ENCODE measurements at places on chromosomes 7 and 10. TPM values are rescaled to one million over a fixed set of nuclear protein-coding genes. Genes with fewer than 3 reads are reported as not detected.
A peak's percentile ranks its signal among the peaks of the same experiment; 100 is the strongest.

- no peak for DNase-seq
These were observed 6.4 kb downstream of the DPY19L1 start for GRCh38 chr7:35030848-35031247.

GRCh38 chr10:6461961-6462360 is 118.1 kb downstream of the PRKCQ start:
- DNase-seq = peak; percentile 29

DNA sequence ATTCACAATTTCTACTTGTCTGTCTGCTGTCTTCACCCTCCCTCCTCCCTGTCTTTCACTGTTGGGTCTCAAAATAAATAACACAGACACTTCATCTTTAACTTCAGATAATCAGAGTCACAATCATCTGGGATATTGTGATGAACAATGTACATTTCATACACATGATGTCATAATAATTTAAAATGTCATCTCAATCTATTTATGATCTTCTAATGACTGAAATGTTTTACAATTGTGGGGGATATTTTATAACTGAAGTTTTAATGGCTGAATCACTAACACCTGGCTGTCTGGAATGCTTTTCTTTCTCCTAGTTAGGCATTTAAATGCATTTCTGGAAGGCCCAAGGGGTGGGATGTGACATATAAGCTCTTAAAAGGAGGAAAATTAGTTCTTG is 859.8 kb downstream of the LRMDA start:
- DNase-seq = no peak

DNA sequence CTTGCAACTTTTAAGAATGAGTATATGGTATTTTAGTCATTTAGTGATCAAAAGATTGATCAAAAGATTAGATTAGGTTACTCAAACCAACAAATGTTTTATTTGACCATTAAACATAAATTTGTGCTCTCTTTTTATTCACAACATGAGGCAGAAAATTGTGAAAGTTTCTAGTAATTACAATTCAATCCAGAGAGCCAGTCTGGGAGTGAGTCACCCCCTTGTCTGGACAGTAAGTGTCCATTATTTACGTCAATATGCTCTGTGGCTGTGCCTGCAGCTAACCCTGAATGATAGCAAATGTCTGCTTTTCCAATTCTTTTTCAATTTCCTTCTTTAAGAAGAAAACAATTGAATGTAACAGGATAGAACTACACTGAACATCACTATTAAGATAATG is 27.9 kb downstream of the GNG11 start:
- DNase-seq = peak; percentile 90

DNA sequence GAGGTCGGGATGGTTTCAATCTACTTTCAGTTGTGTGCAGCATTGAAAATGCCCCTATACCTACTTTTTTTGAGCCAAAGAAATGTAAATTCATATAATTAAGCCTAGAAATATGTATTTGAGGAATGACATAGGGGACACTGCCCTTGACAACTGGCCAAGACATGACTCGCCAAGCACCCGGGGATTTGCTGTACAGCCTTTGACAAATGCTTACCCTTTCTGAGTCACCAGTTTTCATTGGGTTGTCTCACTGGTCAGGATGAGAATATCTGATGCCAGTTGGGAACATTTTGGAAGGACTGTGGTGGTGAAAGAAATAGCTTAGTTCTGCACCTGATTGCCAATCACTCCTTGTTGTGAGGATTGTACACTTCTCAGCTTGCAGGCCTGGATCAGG is 166.8 kb upstream of the HABP2 start:
- peak; percentile 17 for DNase-seq

DNA sequence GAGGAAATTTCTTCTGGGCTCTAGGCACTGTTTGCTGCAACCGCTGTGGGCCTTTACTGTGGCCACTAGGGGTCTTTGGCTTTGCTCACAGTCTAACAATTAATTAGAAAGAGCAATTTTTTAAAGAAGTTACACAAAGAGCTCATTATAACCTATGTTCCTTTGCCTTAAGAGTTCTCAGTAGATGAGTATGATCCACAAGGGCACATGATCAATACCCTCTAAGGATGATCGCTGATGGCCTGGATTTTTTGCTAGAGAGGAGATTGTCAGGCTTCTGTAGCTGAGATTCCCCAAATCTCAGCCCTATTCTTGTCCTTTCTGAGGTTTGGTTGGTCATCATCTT is 80.8 kb upstream of the RHOBTB1 start:
- DNase-seq = peak; percentile 7

DNA sequence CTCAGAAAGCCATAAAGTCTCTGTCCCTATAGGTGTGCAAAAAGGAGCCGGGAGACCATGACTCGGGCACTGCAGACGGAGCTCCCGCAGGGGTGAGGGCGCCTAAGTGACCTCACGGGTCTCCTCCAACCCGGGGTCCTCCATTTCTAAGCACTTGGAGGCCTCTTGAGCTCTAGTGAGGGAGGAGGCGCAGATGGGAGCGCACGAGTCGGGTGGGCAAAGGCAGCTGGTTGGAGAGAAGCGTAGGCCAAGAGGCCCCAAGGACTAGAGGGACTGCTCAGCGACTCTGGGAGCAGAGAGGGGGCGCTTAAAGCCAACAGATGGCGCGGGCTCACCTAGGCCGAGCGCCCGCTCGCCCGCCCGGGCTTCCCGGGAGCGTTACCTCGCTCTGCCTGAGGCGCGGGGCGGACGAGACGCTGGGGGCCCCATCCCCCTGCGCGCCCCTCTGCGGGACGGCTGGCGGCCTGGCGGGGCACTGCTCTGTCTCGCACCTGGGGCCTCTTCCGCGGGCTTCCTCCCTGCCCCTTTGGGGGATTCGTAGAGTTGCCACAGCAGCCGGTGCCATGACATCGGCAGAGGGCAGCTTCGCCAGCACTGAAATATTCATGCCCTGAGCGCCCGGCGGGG is 523 bp upstream of the CDH23 start:
- peak; percentile 14 for DNase-seq

DNA sequence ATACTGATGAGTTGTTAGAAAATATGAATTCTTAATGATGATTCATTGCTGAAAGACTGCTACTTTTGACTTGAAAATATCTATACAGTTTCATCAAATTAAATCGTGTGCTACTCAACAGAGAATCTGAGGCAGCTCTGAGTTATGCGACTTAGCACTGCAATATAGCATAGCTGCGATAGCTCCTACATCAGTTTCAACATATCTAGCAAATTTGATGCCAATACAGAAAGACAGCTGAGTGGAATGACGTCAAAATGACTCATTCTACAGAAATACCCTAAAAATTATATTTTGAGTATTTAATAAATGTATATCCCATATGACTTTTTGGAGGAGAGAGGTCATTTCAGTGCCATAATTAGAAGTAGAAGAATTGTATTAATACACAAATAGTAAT is 1.1 kb upstream of the TARP start:
- no peak for DNase-seq

GRCh38 chr10:78931321-78932053 is 137.3 kb upstream of the ZMIZ1 start:
- DNase-seq = peak; percentile 87

- no peak for DNase-seq
These were observed 200.2 kb upstream of the PHF14 start for GRCh38 chr7:10773430-10773829.

DNA sequence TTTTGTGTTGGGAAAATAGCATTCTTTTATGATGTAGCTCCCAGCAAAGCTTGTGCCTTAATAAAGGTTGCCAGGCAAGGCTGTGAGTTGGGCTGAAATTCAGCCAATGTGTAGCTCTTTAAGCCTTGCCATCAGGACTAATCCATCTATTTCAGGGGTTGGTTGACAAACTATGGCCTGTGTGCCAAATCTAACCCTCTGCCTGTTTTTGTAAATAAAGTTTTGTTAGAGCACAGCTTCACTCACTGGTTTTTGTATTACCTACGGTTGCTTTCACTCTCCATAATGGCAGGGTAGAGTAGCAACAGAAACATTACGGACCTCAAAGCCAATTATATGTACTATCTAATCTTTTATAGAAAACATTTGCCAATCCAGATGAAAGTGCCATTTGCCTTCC is 638.1 kb upstream of the POT1 start:
- no peak for DNase-seq

DNA sequence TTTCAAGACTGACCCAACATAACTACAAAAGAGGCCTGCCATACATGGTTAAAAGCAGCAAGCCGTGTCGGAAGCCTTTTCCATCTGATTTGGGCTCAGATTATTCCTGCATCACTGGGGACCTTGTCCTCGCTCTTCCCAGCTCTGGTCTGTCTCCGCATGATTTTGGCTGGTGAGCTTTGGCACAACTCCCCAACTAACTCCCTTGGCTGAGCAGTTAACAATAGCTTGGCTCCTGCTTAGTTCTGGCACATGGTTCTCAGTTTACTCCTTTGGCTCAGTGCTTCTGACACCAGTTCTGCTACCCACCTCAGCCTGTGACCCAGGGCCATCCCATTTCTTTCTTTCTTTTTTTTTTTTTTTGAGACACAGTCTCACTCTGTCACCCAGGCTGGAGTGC is 17.0 kb downstream of the AGK start:
- no peak for DNase-seq

DNA sequence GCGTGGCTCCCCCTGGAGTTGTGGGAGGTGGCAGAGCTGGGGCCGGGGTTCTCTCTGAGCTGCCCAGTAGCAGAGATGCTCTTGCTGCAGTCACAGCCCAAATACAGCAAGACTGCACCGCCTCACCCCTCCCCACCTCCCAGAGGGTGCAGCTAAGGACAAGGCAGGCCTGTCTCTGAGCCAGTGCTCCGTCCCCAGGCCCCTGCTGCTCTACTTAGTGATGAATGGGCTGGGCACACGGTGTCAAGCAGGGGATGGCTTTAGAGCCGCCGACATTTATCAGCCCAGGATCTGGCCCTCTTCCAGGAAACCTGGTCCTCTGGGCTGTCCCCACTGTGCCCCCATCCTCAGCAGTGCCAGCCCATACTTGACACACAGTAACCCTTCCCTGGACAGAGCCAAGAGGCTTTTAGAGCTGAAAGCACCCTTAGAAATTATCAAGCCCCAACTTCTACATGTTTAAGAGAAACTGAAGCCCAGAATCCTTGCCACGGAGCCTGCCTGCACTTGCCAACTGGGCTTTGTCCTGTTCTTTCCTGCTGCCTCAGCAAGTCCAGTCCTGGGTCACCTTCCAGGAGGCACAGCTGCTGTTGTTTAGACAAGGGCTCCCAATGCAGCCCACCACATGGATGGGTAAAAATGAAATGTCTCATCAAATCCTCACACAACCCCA is 137.1 kb upstream of the UNC5B start:
- DNase-seq = no peak

DNA sequence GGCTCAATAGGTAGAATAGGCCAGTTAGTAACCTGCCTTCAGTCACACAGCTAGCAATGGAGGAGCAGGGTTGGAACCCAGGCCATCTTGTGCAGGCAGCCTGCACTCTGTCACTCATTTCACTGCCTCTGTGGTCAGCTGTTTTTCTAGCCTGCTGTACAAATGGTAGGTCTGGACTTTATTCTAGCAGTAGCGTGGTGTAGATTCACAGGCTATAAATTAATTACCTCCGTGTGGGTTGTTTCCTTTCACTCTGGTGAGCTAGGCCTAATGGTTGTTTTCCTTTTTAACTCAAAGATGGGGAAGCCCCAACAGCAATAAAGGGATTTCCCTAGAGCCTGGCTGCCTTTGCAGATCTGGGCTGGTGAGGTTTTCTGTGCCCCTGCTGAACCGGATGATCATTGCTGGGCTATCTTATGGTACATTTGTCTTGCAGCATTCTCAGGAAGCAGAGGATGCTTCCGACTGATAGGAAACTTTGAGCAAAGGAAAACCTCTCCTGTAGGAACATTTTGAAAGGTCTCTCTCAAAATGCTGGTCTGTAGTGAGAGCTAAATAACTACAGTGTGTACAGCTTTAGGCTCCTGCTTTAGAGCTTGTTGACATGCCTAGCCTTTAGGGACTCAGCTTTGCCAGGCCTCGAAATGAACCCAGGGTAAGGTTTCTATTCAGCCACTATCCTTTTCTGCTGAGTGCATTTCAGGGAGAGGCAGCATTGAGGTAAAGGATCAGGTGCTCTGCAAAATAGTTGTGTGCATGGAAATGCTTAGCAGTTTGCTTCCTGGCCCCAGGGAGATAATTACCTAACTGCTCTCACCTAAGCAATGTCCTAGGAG is 157.4 kb downstream of the ST7 start:
- DNase-seq = no peak

The CASP7 gene
- total RNA-seq = 41.9 TPM

The ASB10 gene
- total RNA-seq = not detected

The ANKRD30A gene
- total RNA-seq = not detected

The PIP gene
- total RNA-seq = not detected

The SYT15B gene
- total RNA-seq = 1.5 TPM

The TRA2A gene
- total RNA-seq = 86.0 TPM

The HOXA4 gene
- total RNA-seq = not detected

Measured in astrocyte (in vitro differentiated cells and primary cell).